ENCODE measurements at places on chromosomes 4 and X. TPM values are rescaled to one million over a fixed set of nuclear protein-coding genes. Genes with fewer than 3 reads are reported as not detected.
A peak's percentile ranks its signal among the peaks of the same experiment; 100 is the strongest.

DNA sequence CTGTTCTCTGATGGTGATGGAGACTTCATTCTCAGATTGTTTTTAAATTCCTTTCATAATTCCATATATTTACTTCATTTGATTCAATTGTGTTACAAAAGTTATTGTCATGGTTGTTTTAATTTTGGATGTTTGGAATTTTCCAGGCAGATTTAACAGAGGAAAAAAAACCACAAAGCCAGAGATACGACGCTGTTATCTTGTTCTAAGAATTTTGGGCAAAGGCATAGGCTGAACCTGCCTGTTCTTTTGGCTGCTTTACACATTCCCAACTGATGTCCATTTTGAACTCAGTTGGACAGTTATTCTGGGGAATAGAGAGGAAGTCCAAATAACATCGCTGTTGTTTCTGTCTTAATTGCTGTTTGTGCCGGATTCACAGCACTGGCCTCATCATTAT lies 65.7 kb downstream of the LINC00632 start:
- H3K27ac ChIP-seq, result no peak overlapping the region
- H3K4me3 ChIP-seq, result no peak overlapping the region
- H3K36me3 ChIP-seq, result no peaks in the 10 kb centered on the region
- H3K27me3 ChIP-seq, result no peaks in the 10 kb centered on the region
- peak; percentile 26 for DNase-seq

DNA sequence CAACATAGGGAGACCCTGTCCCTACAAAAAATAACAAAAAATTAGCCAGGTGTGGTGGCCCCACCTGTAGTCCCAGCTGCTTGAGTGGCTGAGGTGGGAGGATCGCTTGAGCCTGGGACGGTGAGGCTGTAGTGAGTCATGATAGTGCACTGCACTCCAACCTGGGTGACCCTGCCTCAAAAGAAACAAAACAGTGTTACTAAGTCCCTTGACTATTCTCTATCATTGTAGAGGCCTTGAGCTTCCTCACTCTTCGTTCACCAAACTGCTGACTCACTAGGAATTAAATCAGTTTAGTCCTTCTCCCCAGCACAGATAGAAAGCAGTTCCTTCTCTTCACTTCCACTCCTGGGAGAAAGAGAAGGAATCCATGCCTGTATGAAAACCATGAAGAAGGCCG lies 14.5 kb downstream of the CDS1 start:
- DNase-seq, result no peak
- no peaks in the 10 kb centered on the region for H3K27me3 ChIP-seq
- no peak overlapping the region for H3K27ac ChIP-seq
- H3K36me3 ChIP-seq, result no peaks in the 10 kb centered on the region
- H3K4me1 ChIP-seq, result no peaks in the 10 kb centered on the region

The SEPSECS gene
- total RNA-seq, result 4.2 TPM

DNA sequence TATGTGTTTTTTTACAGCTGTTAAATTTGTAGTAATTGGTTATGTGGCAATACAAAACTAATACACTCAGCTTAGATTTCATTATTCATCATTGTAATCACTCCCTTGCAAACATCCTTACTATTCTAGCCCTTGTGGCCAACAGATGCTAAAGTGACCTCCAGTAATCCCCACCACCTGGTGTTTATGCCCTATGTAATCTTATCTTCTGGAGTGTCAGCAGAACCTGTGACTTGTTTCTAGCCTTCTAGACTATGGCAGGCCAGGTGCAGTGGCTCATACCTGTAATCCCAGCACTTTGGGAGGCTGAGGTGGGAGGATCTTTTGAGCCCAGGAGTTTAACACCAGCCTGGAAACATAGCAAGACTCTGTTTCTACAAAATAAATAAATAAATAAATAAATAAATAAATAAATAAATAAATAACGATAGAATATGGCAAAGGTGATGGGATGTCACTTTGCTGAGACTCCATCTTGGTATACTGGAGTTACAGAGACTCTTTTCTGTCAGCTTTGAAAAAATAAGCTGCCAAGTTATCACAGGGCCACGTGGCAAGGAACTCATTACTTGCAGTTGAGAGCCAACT lies 12.3 kb upstream of the TSR2 start:
- no peak overlapping the region for H3K4me3 ChIP-seq
- no peaks in the 10 kb centered on the region for H3K36me3 ChIP-seq
- H3K4me1 ChIP-seq, result no peaks in the 10 kb centered on the region
- H3K27ac ChIP-seq, result no peak overlapping the region

DNA sequence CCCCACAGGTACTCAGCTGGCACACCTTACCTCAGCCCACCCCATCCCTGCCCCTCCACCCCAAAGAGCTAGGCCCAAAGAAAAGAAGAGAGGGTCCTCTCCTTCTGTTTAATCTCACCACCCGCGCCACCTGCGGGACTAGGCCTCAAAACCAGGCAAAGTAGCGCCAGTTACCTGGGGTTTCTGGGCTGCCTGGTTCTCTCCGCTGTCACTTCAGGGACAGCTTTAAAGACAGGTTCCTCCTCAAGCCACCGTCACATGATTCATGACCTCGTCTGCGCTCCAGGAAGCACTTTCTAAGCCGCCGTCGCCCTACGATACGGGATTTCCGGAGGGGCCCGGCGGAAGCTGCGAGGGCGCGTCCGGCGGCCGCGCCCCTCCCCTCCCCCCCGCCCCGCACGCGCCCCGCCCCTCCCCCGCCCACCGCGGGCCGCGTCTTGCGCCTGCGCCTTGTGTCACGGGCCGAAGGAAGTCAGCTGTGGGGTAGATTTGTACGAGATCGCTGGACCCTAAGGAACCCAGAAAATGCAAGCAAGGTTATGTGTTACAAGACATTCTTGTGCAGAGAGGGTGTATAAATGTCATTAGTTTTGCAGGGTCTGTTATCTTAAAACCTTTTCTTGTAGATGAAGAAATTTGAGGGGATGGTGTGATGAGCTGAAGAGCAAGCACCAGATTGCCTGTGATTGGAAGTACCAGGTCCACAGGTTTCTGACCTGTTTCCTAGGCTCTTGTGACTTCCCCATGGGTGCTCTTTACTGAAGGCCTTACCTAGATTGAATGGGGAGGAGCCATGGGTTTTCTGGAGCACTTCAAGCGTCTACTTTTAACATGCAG lies at the start of gene LAMTOR3:
TSS of gene LAMTOR3 (minus strand) at position 267 of the 837 bp plus-strand sequence. CDS start 464 bp downstream, outside the sequence.
- peaks cover 5% of the 10 kb centered on the region for H3K4me1 ChIP-seq
- DNase-seq, result peak; percentile 78

GRCh38 chr4:100421361-100421978 lies 96.4 kb downstream of the EMCN start:
- no peaks in the 10 kb centered on the region for H3K36me3 ChIP-seq
- peak; percentile 21 for DNase-seq
- no peak overlapping the region for H3K4me3 ChIP-seq

The PPBP gene
- not detected for total RNA-seq

The DCHS2 gene
- total RNA-seq, result 0.36 TPM

Measured in astrocyte (in vitro differentiated cells and primary cell).